Chondrocyte (in vitro differentiated cells): ENCODE measurements at places on chromosomes 2 and 18. TPM values are rescaled to one million over a fixed set of nuclear protein-coding genes. Genes with fewer than 3 reads are reported as not detected.

- no peak for DNase-seq
Observed at GRCh38 chr18:70384181-70384790, 95.4 kb downstream of the SOCS6 start.

- no peak for DNase-seq
Observed at GRCh38 chr2:47282621-47283272, 120.2 kb upstream of the MSH2 start.

Gene RRM2
- total RNA-seq, result 25.7 to 48.3 TPM (median 26.0 TPM) in 3 replicates

GRCh38 chr2:130391058-130391871 is 35.4 kb downstream of the PTPN18 start:
- DNase-seq, result no peak

GRCh38 chr2:70115646-70116442 is 28.6 kb downstream of the PCBP1 start:
- DNase-seq, result peak; percentile 26

DNA sequence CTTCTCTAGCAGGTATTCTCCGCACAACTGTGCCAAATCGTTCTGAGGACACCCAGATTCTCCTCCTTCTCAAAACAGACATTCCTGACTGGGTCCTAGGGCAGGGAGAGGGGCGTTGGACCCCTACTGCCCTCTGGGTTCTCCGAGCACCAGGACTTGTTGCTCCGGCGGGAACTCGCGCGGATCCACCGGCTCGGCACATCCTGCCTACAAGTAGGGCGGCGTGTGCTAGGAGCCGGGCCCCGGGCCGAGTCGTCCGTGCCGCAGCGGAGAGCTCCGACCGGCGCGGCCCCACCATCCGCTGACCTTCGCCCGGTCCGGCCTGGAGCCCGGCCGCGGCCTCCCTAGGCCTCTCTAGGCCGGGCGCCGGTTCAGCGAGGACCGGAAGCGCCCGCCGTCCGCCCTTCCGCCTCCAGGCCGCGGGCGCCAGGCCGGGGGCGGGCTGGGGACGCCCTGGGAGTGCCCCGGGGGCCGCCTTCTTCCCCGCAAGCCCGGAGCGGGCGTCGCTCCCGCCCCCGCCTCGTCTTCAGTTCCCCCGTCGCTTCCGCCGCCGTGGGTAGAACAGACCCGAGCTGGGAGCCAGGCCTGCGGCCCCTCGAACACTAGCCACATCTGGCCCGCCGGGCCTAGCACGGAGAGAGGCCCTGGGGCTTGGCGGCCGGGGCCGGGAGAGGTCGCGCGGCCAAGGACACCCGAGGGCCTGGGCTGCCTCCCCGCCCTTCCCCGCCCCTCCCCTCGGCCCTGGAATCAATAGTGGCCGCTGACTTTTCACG is 7.6 kb upstream of the ONECUT2 start:
- DNase-seq, result no peak

DNA sequence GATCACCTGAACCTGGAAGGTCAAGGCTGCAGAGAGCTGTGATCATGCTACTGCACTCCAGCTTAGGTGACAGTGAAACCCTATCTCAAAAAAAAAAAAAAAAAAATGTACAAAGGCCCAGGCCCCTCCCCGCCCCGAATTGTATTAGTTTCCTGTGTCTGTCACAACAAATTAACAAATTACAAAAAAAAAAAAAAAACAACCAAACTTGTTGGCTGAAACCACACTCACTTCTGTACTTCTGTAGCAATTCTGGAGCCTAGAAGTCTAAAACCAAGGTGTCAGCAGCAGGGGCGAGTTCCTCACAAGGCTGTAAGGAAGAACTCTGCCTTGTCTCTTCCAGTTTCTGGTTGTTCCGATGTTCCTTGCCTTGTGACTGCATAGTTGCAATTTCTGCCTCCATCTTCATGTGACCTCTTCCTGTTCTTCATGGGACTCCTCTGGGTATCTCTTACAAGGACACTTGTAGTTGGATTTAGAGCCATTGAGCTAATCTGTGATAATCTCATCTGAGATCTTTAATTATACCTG is 100.8 kb upstream of the ZSWIM2 start:
- no peak for DNase-seq

Gene TMX3
- 49.6 to 71.2 TPM (median 51.2 TPM) in 3 replicates for total RNA-seq

DNA sequence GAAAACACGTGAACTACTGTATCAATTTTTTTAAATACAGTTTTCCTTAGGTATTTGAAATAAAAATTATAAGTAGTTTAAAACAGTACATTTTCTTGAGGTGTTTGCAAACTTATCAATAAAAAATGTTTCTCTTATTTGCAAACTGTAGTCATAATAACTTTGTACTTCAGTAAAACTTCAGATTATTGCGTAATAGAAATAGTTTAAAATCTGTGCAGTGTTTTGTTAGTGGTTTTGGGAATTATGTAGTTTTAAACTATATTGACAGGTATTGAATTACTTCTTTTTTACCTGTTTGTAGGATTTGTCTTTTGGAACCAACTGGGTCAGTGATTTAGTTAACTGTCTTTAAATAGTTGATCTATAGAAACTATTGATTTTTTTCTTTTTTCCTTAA is 7.3 kb downstream of the NAPG start:
- DNase-seq, result no peak

DNA sequence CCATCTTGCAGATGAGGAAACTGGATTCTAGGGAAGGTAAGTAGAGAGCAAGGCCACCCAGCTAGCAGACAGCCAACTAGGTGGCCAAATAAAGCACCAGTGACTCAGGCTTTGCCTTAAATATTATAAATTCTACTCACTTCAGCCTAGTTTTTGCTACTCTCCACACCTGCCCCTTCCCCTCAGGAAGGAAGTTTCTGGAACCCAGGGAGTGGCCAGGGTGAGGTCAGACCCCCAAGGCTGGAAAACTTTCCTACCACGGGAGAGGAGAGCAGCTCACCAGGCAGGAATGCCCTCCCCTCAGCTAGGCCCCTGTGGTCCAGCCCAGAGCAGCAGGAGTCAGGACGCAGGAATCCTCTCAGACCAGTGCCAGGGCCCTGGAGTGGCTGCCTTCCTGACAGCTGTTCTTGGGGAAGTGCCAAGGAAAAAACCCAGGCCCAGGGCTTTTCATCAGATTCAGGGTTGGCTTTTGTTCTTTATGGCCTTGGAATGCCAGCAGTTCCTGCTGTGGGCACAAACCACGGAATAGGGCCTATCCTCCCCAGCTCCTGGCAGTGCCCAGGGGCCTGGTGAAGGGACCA is 5.1 kb upstream of the PAX8 start:
- DNase-seq, result no peak

- DNase-seq, result no peak
Observed at GRCh38 chr18:48946329-48946835, 4.4 kb downstream of the SMAD7 start.

- no peak for DNase-seq
Observed at GRCh38 chr2:1371082-1371481, 42.2 kb upstream of the TPO start.

DNA sequence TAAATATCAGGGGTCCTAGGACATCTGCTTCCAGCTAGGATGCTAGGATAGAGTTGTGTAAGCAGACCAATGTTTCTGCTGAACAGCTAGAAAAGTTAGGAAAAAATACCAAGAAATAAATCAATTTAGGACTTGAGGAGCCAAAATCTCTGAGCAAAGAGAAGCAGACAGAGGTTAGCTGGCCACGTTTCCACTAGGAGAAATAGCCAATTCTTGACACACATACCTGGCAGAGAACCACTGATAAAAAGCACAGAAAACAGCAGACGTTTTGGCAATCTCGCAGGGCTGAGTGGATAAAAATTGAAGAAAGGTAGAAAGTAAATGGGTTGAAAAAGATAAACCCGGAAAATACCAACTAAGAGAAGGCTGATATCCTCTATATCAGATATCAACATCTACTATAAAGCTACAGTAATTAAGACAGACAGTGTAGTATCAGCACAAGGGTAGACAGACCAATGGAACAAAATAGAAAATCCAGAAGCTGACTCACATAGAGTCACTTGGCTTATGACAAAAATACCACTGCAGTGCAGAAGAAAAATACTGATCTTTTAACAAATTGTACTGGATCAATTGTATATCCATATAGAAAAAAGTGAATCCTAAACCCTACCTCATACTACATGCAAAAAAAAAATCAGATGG is 306.1 kb upstream of the KLHL29 start:
- no peak for DNase-seq

- DNase-seq, result no peak
Observed at GRCh38 chr2:221641181-221641871, 69.2 kb upstream of the EPHA4 start.

Gene NRP2
- total RNA-seq, result 31.7 to 83.7 TPM (median 34.5 TPM) in 3 replicates

DNA sequence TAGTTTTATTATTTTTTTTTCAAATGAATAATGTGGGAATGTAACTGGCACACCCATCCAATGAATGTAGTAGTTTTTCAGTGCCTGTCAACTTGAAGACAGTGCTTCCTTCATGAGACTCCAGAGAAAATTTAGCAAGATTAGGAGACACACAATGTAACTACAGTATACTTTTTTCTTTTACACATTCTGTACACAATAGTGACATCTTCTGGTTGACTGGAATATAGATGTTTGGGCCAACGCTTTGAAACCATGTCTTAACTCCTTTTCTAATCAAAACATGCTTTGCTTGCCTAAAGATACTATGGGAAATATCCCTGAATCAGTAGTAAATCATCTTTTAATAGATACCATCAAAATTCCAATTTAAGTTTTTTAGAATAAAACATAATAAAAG is 229.5 kb upstream of the ZC3H15 start:
- no peak for DNase-seq

GRCh38 chr2:225353579-225354085 is 45.9 kb upstream of the NYAP2 start:
- no peak for DNase-seq

Gene RNU2-63P
- total RNA-seq, result 2.7 TPM in 1 of 3 replicates, not detected in the others

DNA sequence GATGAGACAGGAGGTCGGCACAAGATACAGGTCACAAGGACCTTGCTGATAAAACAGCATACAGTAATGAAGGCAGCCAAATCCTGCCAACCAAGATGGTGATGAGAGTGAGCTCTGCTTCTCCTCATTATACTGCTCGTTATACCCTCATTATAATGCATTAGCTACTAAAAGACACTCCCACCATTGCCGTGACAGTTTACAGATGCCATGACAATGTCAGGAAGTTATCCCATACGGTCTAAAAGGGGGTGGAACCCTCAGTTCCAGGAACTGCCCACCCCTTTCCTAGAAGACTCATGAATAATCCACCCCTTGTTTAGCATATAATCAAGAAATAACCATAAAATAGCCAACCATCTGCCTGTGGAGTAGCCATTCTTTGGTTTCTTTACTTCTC is 224.2 kb downstream of the RBM43 start:
- DNase-seq, result no peak

Gene IKZF2
- total RNA-seq, result 8.6 to 18.1 TPM (median 9.2 TPM) in 3 replicates

DNA sequence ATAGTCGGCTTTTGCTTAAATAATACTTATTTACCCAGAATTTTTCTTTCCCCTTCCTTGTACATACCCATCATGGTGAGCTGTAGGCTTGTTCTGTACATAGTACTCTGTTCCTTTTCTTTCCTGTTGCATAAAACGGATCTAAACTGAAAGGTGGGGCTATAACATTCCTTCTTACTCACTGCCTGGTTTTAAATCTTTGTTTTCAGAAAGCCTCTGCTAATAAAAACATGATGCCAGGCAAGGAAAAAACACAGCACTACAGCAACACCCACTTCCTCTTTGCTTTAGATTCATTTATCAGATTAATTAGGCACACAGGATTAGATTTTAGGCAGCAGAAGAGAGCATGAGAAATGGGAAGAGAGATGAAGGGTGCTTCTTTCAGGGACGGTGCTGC is 19.6 kb upstream of the STON1 start:
- DNase-seq, result no peak

GRCh38 chr2:140667203-140667602 is 1463.6 kb downstream of the LRP1B start:
- DNase-seq, result no peak

DNA sequence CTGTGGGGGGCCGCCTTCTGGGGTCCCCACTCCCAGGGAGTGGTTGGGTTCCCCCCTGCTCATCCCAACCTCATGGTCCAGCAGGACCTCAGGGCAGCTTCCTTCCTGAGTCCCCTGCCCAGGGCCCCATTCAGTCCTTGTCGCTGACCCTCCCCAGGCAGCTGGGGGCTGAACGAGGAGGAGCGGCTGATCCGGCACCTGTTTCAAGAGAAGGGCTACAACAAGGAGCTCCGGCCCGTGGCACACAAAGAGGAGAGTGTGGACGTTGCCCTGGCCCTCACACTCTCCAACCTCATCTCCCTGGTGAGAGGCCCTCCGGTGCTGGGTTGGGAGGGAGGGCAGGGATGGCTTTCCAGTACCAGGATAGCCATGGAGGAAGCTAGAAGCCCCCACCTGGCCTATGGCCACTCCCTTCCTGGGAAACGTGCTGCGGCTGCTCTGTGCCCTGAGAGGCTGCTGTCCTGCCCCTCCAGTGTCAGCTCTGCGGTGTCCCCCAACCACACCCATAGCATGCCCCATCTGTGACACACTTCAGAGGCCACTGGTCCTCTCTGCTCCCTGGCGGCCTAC is 497 bp downstream of the CHRND start:
- peak; percentile 87 for DNase-seq

Gene UPP2
- 0.60 TPM in 1 of 3 replicates, not detected in the others for total RNA-seq

GRCh38 chr18:11115276-11115675 is 34.1 kb downstream of the PIEZO2 start:
- DNase-seq, result no peak

- no peak for DNase-seq
Observed at GRCh38 chr2:170369894-170370293, 191.9 kb downstream of the MYO3B start.

DNA sequence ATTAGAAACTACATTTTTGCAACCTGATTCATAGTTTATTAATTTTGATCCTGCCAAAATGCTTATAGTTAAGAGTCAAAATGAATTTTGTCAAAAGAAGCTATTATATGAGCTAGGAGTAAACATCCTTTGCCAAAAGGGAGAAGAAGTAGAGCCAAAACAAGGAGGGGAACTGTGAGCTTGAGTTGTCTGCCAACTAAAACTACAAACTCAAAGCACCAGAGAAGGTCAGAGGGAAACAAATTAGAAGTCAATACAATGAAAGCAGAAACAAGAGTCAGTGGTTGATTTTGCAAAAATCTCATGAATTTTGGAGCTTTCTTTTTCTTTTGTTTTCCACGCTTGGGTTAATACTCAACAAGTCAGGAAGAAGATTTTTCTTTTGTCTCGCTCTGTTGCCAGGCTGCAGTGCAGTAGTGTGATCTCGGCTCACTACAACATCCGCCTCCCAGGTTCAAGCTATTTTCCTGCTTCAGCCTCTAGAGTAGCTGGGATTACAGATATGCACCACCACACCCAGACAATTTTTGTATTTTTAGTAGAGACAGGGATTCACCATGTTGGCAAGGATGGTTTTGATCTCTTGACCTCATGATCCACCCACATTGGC is 508.5 kb downstream of the RIT2 start:
- DNase-seq, result no peak

Gene LOXL3
- 107 to 112 TPM (median 109 TPM) in 3 replicates for total RNA-seq

DNA sequence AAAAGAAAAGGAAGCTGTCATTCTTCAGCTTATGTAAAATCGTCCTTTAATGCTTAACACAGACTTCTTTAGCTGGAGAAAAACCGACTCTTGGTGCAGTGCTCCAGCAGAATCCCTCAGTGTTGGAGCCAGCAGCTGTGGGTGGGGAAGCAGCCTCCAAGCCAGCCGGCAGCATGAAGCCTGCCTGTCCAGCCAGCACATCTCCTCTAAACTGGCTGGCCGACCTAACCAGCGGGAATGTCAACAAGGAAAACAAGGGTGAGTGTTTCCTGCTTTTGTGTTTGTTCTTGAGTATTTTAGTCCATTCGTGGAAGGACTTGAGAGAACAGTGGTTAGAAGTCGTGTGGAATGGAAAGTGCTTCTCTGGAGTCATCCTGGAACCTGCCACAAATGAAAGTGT is 38.9 kb downstream of the KDM3A start:
- DNase-seq, result no peak
